ENCODE measurements at places on chromosomes 2 and 18. TPM values are rescaled to one million over a fixed set of nuclear protein-coding genes. Genes with fewer than 3 reads are reported as not detected.

SERPINB3 gene
- total RNA-seq = not detected

LCT gene
- not detected for total RNA-seq

SLC9A2 gene
- not detected for total RNA-seq

KLHL41 gene
- 1.00 TPM for total RNA-seq

PARD6G gene
- total RNA-seq = 1.8 TPM

LINC00305 gene
- total RNA-seq = not detected

ANKRD62 gene
- not detected for total RNA-seq

CPS1 gene
- total RNA-seq = 9.1 TPM

RNF144A gene
- total RNA-seq = 6.9 TPM

IL36RN gene
- total RNA-seq = not detected

PLEKHH2 gene
- total RNA-seq = 1.8 TPM

EIF2AK3 gene
- total RNA-seq = 19.3 TPM

DNAH6 gene
- not detected for total RNA-seq

ZEB2 gene
- 63.7 TPM for total RNA-seq

CTDP1 gene
- 15.4 TPM for total RNA-seq

PLEKHA3 gene
- total RNA-seq = 8.3 TPM

ANKRD53 gene
- 1.5 TPM for total RNA-seq
